ENCODE measurements at places on chromosomes 6 and 20.

DNA sequence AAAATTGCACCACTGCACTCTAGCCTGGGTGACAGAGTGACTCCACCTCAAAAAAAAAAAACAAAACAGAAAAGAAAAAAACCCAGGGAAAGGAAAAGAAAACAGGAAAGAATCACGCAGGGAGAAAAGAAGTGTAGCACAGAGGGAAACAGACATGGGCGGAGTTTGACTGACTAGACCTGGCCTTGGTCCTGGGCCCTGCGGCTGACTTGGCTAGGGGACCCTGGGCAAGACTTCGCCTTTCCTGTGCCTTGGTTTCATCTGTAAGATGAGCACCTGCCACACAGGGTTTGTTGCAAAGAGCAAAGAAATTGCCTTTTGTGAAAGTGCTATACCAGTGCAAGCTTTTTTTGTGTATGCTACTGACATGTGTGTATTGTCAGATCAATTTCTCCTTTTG lies 71.3 kb upstream of the KCNG1 start:
- peak; percentile 41 for DNase-seq

DNA sequence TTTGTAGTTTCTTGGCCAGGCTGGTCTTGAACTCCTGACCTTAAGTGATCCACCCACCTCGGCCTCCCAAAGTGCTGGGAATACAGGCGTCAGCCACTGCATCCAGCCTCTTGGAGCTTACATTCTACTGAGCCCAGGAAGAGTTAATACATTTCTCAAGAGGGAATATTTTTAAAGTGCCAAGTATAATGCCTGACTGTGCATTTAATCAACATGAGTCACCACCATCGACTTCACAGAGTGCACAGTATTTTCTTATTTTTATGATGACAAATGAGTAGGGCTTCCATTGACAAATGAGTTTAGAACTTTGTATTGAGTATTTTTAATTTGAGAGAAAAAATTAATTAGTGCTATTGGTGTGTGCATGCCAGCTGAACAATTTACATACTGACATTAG lies 72.2 kb downstream of the SASH1 start:
- no peak for DNase-seq

DNA sequence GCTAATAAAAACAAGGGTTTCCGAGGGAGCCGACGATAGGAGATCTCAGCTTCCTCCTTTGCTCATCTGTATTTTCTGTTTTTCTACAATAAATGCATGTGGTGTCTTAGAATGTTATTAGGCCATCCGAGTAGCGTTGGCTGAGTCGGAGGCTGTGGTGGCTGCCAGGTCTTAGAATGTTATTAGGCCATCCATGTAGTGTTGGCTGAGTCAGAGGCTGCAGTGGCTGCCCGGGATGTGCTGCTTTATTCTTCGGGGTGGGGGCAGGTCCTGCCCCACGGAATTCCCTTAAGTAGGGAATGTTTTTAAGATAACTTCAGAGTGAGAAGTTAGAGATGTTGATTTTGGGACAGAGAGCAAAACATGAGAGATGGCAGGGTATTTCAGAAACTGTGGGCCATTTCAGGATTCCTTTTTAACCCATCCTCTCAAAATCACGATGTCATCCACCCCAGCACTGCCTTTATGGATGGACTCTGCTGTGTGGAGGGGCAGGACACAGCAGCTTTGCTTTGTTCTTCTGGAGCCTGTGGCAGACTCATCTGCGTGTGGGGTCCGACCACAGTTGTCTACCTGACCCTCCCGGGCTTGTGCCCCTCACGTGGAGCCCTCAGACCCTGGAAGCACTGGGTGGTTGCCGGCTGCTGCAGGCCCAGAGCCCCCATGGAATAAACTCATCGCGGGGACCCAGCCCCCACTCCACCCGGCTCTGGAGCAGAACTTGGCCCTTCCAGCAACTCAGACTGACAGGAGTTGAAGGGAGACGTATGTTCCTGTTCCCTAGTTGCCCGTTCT lies 20.4 kb downstream of the OSBPL2 start:
- DNase-seq, result no peak

GRCh38 chr6:107173779-107174178 lies 58.5 kb upstream of the BEND3 start:
- no peak for DNase-seq

DNA sequence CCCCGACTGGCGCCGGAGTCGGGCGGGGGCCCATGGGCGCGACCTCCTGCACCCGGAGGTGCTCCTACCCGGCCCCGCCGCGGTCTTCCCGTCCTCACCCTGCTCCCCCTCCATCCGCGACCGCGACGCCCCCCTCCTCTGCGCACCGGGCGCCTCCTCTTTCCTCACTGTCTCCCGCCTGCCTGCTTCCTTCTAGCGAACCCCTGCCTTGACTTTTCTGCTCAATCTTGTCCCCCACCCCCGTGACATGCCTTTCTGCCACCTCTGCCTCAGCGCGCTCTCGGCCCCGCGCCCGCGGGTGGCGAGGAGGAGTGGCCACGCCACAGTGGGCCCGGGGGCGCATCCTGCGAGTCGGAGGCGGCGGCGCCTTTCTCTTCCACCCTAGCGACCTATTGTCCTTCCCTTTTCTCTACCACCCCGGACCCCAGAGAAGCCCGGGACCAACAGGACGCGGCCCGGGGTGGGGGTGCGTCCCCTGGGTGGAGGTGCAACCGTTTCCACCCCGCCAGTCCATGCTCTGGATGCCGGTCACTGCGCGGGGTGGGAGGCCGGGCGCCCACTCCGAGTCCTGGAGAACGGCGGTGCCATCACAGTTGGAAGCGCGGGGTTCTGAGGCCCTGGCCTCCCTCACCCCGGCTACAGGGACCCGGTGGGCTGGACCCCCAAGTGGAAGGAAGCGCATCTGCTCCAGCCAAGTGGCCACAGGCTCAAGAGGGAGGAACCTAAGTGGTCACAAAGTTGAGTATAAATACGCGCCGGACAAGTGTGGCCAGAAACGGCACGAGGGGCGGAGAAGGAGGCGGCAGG lies 2.0 kb downstream of the PDE10A start:
- no peak for DNase-seq

DNA sequence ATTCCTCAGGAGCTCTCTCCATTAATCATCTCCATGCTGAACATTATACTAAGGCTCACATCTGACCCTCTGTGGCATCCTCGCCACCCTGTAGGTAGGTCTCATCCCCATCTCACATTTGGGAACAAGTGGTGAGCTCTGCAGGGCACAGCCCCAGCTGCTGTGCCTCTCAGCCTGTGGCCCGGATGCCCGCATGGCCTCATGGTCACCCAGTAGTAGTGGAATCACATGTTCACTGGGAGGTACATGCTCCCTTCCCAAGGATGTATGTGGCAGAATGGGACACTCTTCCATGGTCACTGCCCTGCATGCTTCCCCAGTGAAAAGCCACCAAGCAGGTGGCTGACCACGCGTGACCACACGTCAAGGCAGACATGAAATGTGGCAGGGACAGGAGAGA lies 26.3 kb upstream of the APMAP start:
- DNase-seq, result no peak

GRCh38 chr6:4380881-4381281 lies 245.5 kb upstream of the ECI2 start:
- DNase-seq, result no peak

GRCh38 chr20:35893942-35894341 lies 60.4 kb downstream of the SCAND1 start:
- no peak for DNase-seq

DNA sequence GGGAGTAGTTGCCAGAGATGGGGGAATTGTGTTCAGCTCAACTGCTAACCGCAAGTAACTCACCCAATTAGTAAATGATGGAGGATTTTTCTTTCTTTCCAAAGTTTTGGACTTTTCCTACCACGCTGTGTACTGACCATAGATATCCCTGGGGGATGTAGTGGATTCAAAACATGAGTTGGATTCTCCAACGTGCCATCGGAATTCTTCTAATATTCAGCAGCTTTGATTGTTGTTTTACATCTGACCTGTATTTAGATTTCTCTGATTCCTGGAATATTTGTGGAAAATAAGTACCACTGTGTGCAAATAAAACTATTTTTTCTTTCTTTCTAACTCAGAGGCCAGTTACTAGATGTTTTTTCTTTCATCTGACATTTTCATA lies 1.1 kb downstream of the CCDC170 start:
- no peak for DNase-seq

DNA sequence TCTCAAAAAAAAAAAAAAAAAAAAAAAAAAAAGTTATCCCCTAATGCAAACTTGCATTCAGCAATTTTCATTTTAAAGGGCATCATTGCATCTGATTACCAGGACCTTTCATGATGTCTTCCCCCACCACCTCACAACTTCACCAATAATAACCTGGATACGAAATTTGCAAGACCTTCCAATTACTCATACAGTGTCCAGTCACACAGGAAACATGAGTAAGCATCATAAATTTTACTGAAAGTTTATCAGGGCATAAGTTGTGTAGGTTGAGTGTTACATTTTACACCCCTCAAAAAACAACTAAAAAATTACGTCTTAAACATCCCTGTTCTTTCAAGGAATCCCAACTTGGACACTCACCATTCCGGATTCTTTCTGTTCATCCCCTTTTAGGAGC lies 79.1 kb upstream of the ANKEF1 start:
- no peak for DNase-seq

DNA sequence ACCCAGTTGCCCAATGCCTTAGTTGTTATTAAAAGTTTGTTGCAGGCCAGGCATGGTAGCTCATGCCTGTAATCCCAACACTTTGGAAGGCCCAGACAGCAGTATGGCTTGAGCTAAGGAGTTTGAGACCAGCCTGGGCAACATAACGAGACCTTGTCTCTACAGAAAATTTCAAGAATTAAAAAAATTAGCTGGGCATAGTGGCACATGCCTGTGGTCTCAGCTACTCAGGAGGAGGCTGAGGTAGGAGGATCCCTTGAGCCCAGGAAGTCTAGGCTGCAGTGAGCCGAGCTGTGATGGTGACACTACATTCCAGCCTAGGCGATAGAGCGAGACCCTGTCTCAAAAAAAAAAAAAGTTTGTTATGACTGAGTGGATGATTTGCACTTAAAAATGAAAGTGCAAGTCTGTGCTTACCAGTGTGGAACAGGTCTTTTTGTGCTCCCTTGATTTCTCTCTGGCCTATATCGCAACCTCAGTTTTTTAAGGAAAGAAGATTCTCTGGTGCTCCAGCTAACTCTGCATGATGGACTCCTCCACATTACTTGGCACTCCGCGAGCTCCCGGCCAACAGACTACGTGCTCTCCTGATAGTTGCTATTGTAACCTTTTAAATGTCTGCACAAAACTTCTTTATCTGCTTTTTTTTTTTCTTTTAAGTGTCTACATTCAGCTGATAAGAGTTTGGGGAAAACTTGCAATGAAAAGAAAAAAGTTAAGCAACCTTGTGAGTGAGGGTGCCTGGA lies 22.1 kb downstream of the ZKSCAN3 start:
- DNase-seq, result no peak

GRCh38 chr6:5202941-5203340 lies 57.8 kb downstream of the LYRM4 start:
- DNase-seq, result no peak

GRCh38 chr6:131215219-131215618 lies 80.0 kb downstream of the AKAP7 start:
- no peak for DNase-seq

- DNase-seq, result no peak
Measured at GRCh38 chr20:44610313-44610962, 28.1 kb downstream of the PKIG start.
